ENCODE measurements at places on chromosomes 2 and 18.

GRCh38 chr2:74472945-74473258, 422 bp upstream of the MRPL53 start:
- DNase-seq: no peak

DNA sequence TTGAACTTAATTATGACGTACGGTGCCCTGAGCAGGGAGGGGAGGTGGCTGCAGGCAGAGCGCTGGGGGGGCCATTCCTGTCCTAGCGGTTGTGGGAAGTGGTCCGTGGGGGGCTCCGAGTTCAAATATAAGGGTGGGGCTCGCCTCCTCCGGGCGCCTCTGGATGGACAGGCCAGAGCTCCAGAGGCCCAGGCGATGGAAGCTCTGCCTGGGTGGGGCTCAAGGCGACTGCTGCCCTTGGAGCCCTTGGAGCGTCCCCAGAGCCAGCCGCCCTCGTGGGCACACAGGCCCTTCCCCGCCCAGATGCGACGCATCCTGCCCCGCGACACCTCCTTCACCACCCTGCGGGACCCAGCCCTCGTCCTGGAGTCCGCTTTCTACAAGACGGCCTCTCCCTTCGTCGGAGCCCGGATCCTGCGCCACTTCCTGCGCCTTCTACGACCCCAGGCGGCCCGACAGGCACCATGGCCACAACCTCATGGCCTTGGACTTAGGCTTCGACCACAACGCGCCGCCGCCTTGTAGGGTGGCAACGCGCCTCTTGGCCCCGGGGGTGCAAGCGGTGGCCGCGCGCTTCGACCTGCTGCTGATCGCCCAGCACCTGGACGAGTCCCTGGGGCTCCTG, 10.5 kb downstream of the AQP12B start:
- DNase-seq: no peak

DNA sequence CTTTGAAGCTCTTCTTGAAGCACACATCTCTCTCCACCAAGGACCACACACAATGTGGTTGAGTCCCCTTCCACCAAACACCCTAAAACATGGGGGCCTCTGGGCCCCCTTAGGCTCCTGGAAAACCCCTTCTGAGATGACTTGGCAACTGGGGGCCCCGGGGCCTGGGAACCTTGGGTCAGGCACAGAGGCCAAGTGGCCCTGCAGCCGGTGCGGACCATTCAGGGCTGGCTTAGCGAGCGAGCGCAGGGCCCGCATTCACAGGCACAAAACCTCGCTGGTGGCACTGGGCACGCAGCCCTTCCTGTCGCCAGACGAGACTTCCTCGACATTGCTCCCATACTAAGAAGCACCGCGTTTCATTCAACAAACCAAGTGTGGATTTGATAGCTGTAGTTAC, 111.2 kb upstream of the ID2 start:
- DNase-seq: no peak

- DNase-seq: peak; percentile 82
Measured at GRCh38 chr2:36708041-36708741, 11.7 kb downstream of the VIT start.

GRCh38 chr2:170177950-170178781, at the start of gene MYO3B:
Gene MYO3B (plus strand): TSS chr2:170178147. CDS start chr2:170178288, 141 bp downstream.
- DNase-seq: peak; percentile 81

DNA sequence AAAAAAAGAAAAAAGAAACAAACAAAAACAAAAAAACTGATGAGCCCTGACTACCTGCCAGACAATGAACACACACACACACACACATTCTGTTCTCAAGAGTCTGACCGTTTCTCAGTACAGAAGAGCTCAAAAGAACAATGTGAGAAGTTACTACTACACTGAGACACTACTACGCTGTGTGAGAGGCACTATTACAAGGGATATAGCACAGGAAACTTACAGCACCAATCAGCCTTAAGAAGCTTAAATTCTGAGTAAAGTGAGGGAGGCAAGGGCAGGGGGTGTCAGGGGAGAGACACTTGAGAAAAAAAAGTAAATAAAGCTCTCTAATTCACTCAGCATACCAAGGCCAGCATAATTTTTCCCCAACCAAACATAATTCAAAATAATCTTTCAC, 32.5 kb downstream of the WDR33 start:
- no peak for DNase-seq

GRCh38 chr2:159808032-159808425, 10.0 kb upstream of the CD302 start:
- DNase-seq: no peak

GRCh38 chr2:127314193-127314988, 20.4 kb upstream of the ERCC3 start:
- DNase-seq: no peak

DNA sequence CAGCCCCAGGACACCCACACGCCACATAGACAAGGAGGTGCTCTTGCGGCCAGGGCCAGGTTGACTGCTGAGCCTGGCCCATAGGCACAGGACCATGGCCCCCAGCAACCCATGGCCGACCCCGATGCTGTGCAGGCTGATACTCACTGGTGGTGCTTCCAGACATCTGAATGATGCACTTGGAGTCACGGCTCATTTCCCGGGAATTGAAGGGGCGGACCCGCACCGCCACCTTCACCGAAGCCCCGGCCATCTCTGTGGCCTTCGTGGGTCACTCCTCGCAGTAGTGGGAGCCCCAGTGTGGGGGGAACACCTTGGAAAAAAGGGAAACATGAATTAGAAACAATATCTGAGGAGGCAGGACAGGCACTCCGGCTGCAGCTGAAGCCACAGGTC, 22.5 kb downstream of the KIF1A start:
- DNase-seq: no peak

GRCh38 chr2:241905716-241906377, 36.3 kb downstream of the RTP5 start:
- DNase-seq: no peak

DNA sequence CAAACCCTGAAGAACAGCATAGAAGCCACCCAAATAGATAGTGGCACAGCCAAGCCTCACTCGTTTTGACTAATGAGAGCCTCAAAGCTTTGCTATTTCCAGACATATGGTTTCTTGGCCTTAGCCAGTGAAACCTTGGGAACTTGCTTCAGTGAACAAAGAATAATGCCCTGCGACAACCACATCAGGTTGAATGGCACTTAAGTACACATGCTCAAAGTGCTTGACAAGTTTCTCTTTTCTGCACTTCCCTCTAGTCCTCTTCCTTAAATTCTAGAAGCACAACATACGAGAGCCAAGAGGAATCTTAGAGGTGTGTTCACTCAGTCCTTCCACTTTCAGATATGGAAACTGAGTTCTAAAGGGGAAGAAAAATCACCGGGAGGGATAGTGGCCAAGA, 258.3 kb downstream of the HAUS1 start:
- DNase-seq: no peak

DNA sequence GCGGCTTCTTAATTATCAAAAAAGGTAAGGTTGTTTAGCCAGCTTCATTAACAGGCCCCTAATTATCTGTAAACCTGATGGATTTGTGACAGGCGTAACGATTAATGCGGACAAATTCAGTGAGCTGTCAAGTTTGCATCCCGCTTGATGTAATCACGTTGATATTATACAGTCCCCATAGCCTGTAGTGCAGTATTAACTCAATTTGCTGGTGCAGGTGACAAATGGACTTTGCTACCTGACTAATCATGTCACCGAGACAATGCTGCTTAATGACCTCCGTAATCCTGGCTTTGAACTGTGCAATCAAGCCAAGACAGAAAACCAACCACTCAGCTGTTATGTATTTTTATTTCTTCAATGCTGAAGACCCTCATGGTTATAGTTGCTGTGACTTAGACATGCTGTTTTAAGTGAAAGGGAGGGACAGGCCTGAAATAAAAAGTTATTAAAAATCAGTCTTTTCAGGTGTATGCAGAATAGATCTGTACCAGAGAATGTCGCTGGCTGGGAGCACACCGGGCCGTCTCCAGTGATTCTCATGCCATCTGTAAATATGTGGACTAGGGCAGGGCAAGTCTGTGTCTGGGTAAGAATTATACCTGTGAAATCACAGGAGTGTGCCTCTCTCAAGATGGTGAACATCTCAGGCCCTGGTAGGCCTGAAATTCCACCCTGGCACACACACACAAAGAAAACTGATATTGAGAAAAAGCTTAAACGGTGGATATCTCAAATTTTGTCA, 4.3 kb downstream of the TSHZ1 start:
- no peak for DNase-seq

DNA sequence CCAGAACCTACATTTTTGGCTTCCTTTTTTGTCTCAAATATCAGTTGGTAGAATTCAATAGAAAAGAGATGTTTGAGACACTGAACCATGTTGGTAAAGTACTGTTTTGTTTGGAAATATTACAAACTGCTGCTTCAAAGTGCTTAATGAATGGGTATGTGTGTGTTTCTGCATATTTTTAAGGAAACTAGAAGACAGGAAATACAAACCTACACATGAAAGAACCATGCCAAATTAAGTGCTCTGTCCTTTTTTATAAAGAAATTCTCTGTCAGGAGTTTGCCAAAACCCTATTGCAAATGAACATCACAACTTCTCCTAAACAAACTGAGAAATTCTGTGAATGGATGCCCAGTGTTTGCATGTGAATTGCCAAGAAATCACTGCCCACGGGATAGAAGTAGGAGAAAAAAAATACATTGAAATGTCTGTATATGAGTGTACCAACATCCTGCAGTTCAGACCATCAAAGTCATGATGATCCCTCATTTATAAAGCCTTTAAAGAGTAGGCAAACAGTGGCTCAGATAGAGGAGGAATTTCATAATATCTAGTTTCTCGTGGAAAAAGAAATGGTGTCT, 69.6 kb upstream of the RND3 start:
- peak; percentile 22 for DNase-seq

DNA sequence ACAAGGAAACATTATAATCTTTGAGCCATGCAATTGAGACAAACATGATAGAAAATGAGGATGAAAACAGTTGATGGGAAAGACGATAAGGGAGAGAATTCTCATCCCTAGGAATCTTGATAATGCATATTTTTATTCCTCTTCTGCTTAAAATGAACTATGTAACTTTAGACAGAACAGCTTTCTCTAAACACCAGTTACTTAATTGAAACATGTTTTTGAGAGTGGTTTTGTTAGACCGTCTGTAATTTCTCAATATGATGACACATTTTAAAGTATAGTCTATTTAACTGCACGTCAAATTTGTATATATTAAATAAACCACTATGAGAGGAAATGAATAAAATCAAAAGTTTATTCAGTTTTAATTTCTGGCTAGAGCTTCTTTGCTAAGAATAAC, 1453.9 kb upstream of the NXPH2 start:
- no peak for DNase-seq

DNA sequence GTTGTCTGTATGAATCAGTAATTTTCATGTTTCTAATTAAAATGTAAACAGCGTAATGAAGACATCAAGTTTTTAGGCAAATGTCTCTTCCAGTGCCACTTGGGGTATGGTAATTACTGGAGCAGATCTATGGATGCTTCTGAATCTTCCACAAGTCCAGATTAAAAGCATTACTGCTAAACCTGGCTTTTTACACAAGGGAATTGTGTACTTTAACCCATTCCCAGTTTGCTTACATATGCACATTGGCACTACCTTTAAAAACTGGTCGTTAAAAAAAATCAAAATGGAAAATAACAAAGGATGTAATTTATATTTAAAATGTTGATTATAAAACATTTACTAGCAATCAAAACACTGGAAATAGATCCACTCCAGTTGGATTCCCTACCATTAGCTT, 19.7 kb downstream of the FIGN start:
- DNase-seq: no peak

DNA sequence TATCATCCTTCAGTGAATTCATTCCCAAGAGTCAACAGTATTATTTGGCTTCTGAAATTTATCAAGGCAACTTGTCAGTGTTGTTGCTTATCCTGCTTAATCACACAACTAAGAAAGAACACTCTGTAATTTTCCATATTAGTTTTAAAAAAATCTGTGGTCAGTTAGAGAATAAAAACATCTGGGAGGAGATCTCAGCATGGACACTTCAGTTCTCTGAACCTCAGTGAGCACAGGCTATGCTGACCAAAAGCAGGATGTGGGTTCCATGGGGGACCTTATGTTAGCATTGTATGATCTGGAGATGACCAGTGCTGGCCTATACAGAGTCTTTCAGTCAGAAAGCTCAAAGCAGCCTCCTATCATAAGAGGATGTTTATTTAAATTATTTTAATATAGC, 79.1 kb upstream of the KLHL14 start:
- no peak for DNase-seq

DNA sequence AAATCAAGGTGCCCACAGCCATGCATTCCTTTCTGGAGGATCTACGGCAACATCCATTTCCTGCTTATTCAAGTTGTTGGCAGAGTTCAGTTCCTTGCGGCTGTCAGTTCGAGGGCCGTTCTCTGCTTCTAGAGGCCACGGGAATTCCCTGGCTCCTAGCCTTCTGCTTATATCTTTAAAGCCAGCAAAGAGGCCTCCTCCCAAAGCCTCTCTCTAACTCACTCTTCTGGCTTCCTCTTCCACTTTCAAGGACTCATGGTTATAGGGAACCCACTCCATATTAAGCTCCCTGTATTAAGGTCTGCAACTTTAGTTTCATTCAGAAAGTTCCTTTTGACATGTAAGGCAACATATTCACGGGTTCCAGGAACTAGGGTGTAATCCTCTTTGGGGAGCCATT, 150.1 kb upstream of the RMP24 start:
- no peak for DNase-seq

GRCh38 chr2:21072477-21073242, 28.8 kb upstream of the APOB start:
- DNase-seq: no peak

DNA sequence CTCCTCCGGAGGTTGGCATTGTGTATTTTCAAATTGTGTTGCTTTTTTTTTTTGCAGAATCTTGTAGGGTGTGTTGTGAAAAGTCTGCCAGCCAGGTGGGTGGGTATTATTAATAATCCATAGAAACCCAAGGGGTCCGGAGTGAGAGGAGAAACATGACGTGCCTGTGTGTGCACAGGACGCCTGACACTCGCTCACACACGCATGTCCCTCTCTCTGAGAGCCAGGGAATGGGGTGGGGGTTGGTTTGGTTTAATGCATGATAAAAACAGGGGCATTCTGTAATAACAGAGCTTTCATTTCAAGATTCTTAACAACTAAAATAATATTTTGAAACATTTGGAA, 224.8 kb downstream of the FAM210A start:
- DNase-seq: no peak

GRCh38 chr2:235497096-235497495, 3.3 kb downstream of the AGAP1 start:
- no peak for DNase-seq

DNA sequence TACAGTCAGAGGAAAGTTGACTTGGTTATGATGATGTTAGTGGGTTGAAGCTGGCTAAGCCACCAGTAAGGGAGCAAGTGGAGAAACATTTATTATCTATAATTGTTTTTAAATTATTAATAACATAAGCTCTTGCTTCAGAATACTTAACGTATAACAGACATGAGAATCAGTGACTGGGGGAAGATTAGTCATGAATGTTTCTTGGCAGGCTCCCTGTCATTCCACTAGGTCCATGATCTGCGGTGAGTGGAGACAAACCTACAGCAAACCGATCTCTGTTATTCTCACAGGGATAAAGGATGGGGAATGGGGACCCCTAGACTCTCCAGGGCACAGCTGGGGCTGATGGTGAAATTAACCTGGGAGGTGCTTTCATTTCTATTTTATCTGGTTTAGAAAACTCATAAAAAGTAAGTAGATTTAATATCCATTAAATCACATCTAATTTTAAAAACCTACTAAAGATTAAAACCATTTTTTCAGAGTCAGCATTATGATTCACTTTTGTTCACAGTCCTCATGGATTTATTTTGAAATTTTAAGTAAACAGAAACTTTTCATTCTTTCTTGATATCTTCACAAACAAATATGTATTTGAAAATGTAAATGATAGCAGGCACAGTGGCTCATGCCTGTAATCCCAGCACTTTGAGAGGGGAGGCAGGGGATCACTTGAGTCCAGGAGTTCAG, 420.3 kb downstream of the PTPRM start:
- DNase-seq: peak; percentile 82

GRCh38 chr2:33383855-33384598, 92.4 kb upstream of the RASGRP3 start:
- no peak for DNase-seq

Measured in GM23248 (cell line).